Skeletal muscle tissue (tissue), 5 donors: ENCODE measurements at places on chromosomes 1 and 21. TPM values are rescaled to one million over a fixed set of nuclear protein-coding genes. Genes with fewer than 3 reads are reported as not detected.

AADACL3 gene
- total RNA-seq, result not detected

NECTIN4 gene
- not detected for total RNA-seq

FAM78B gene
- 1.0 TPM for total RNA-seq

CELA3B gene
- not detected for total RNA-seq
